ENCODE measurements at places on chromosomes 3 and 15. TPM values are rescaled to one million over a fixed set of nuclear protein-coding genes. Genes with fewer than 3 reads are reported as not detected.

DNA sequence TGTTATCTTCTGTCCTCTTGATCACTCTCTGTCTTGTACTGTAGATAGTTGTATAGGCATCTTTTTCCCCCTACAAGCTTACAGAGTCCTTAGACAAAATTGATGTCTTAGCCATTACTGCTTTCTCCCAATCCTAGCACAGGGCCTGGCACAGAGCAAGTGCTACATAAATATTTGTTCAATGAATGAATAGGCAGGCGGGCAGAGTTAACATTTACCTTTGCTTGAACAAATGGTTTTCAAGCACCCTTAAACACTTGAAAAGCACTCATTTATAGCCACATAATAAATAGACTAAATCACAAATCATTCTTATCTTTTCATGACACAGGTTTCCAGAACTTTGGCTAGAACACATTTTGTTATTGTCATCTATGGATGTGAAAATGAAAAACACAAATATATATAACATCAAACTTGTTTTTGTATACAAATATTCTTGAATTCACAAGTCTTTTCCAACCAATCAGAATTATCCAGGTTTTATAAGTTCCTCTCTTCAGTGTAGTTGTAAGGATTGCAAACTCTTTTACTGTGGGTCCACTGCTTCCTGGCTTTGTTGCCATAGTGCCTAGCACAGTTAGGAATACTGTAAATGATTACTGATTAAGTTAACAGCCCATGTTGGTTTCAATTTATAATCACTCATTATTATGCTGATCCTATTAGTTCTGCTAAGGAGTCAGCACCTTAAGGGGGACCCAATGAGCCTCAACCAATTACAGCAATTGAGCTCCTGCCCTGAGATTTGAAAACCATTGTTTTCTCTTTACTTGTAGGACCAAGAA is 61.9 kb downstream of the ISL2 start:
- no peak for DNase-seq

Gene VIPR1
- not detected for total RNA-seq

GRCh38 chr3:179801263-179801662 is 148.4 kb downstream of the USP13 start:
- DNase-seq, result no peak

DNA sequence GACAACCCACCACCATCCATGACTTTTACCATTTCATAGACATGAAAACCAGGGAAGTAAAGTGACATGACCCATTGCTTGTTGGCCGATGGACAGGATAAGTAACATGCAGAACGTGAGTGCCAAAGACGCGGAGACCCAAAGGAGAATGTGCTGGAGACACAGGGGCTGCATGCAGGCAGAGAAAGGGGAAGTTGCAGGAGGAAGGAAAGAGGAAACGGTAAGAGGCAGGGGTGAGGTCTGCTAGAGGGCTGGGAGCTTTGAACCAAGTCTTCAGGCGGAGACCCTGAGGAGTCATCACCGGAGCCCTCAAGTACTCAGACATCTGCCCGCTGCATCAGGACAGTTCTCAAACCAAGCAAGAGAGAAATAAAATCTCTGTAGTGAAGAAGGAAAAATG is 34.9 kb downstream of the MAGEF1 start:
- DNase-seq, result no peak

DNA sequence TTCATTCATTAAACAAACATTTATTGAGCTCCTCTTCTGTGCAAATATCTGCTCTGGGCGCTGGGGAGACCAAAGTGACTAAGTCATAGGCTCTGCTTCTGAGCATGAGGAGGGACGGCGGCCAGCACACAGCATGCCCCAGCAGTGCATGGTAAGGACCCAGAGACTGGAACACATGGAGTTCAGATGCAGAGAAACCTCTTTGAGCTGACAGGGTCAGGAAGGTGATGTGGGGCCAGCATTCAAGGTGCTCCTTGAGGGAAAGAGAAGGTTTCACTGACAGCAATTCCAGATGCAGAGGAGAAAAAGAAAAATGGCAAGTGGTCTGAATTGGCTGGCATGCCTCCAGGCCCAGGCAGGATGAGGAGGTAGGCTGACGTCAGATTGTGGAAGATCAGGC is 234.5 kb downstream of the UACA start:
- no peak for DNase-seq

GRCh38 chr3:42668793-42669217 is 15.3 kb downstream of the ZBTB47 start:
- no peak for DNase-seq

Gene NMD3
- 52.0 TPM for total RNA-seq

- DNase-seq, result no peak
Measured at GRCh38 chr15:52502608-52503007, 26.1 kb downstream of the MYO5A start.

Gene GP9
- total RNA-seq, result not detected

- no peak for DNase-seq
Measured at GRCh38 chr3:126441256-126441880, 34.3 kb downstream of the ZXDC start.

- DNase-seq, result no peak
Measured at GRCh38 chr3:134809427-134810051, 14.5 kb downstream of the EPHB1 start.
